ENCODE measurements at places on chromosomes 3 and 15.

GRCh38 chr3:54164192-54164975, 42.0 kb downstream of the CACNA2D3 start:
- DNase-seq: no peak

GRCh38 chr3:12833222-12834161, 7.9 kb downstream of the RPL32 start:
- no peak for DNase-seq

DNA sequence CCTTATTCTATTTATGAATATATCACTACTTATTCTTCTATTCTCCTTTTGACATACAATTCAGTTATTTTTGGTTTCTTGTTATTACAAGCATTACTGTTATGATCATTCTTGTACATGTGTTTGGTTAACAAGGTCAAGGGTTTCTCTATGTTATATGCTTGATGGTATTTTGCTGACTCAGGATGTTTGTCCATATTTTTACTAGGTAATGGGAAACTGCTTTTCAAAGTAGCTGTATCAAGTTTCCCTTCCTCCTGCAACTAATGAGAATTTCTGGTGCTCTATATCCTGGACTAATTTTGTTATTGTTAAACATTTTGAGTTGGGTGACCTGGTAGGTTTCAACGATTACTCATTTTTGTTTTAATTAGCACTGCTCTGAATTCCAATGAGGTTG, 841.0 kb downstream of the OTOL1 start:
- DNase-seq: no peak

- no peak for DNase-seq
These were observed 32.6 kb downstream of the ABCC5 start for GRCh38 chr3:183984749-183985729.

Measured in D341Med (cell line).